ENCODE measurements at places on chromosomes 5 and 9.

- DNase-seq = no peak
Measured at GRCh38 chr5:3139499-3139931, 388.0 kb upstream of the IRX2 start.

DNA sequence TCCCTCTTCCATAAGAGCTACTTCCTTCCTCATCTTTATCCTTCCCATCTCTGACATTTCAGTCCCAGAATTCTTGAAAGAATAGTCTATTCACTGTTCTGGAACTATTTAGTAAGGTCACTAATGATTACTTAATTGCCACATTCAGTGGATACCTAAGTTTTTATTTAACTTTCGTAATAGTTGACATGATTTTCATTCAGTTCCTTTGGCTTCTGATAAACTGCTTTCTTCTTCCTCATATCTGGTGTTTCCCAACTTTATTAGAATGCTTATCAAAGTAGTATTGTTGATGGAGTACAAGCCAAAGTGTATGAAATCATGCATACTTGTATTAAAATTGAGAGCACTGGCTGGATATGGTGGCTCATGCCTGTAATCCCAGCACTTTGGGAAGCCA lies 10.8 kb downstream of the UBE2D2 start:
- no peak for DNase-seq

DNA sequence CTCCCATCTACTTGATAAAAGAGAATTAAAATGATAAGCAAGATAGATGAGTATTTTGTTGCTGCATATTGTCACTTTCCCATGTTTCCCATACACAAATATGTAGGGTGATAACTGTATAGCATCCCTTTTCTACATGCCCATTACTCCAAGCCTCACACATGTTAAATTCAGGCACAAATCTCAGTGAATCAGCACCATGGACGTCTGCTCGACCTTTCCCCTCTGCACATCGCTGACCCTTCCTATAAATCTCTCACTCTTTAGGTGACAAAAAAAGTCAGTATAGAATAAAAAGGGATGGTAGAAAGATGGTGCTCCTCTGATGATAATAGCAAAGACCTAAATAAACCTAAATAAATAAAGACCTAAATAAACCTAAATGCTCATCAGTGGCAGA lies 1097.7 kb upstream of the C9orf72 start:
- DNase-seq = no peak

- DNase-seq = peak; percentile 56
Measured at GRCh38 chr5:115329475-115329874, 33.0 kb upstream of the CCDC112 start.

- no peak for DNase-seq
Measured at GRCh38 chr9:2413160-2413805, 208.3 kb upstream of the VLDLR start.

GRCh38 chr9:109437286-109437685 lies 60.8 kb downstream of the PTPN3 start:
- DNase-seq = no peak

DNA sequence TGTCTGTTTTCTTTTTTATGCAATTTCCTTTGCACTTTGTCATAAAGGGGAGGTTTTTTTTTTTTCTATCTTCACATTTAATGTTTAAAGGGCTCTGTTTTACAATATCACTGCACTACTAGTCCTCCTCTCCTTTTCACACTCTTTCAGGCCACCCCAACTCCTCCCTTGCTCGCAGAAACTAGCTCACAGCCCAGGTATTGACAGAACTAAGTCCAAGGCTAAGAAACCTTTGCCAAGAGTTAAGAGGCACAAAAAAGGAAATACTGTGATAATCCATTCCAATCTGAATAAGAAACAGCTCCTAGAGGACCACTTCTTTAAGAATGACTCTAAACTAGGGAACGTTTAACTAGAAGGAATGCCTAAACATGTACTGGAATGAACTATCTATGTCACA lies 1.1 kb upstream of the FGF10 start:
- DNase-seq = no peak

- DNase-seq = no peak
Measured at GRCh38 chr9:3193791-3194190, 332.0 kb downstream of the RFX3 start.

GRCh38 chr5:40799258-40799657 lies 1.1 kb upstream of the PRKAA1 start:
- DNase-seq = no peak

DNA sequence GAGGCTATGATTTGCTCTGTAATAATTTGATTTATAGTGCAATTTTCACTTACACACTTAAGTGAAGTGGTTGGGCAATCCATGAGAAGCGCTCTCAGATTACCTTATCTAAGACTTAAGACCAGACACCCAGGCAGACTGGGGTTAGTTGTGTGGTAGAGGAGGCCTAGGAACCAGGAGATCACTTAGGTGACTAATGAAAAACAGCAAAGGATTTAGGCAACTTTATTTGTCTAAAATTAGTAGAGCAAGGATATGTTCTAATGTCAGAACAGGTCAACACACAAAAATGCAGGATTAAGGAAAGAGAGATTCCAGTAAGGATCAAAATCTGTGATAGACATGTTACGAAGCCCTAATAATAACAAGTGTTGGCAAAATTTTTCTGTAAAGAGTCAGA lies 913.8 kb downstream of the TLE1 start:
- no peak for DNase-seq

DNA sequence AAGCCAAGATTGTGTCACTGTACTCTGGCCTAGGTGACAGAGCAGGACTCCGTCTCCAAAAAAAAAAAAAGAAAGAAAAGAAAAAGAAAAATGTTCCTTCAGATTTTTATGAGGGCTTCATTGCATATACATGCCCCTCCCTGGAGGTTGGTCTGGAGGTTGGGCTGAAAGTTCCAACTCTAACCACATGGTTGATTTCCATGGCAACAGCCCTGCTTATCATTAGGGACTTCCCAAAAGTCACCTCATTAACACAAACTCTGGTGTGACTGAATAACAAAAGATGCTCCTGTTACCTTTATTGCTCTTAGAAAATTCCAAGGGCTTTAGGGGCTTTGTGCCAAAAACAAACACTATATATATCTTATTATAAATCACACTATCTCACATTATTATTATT lies 113.8 kb downstream of the TMC1 start:
- no peak for DNase-seq

- no peak for DNase-seq
Measured at GRCh38 chr9:29285818-29286217, 1712.5 kb upstream of the C9orf72 start.

DNA sequence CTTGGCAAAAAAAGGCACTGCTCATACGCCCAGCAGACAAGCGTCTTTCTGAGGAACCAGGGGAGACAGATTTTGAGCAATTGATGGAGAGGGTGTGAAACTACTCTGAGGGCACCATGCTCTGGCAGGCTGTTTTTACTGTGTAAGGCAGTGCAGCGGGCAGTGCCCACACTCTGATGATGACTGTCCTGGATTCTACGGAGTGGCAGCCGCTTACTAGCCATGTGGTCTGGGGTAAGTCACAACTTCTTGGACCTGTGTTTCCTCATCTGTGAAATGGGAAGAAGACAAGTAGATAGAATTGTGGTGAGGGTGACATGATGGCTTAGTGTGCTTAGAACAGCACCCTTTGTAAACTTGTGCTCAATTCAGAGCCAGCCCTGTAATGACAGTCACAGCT lies 38.8 kb downstream of the FABP6 start:
- DNase-seq = no peak

GRCh38 chr5:90477073-90477472 lies 2.4 kb downstream of the POLR3G start:
- no peak for DNase-seq

DNA sequence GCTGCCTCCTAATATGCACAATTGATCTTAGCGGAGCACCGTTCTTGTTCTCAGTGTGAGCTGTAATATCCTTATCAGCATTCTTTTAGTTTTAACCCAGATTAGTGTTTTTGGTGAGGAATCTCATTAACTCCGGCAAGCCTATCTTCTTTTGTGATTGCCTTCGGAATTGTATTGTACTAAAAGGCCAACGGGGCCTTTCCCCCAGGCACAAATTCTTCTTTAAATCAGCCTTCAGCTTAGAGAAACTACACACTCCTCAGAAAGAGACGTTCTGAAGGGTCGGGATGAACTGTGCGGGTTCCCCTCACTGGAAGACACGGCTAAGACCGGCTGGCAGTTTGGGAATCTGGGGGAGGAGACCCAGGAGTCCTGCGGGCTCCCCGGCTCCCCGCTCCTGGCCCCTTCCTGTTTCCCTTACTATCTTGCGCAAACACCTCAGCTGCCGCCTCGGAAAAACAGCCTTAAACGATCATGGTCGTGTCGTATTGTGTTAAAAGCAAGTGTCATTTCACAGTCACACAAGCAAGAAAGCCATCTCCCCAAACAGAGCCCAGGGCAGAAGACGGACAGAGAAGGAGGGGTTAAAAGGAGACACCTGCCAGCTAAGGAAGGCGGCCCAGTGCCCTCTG lies 353.1 kb upstream of the IRX2 start:
- no peak for DNase-seq

GRCh38 chr5:81081461-81081835 lies 121.3 kb downstream of the RASGRF2 start:
- DNase-seq = no peak

DNA sequence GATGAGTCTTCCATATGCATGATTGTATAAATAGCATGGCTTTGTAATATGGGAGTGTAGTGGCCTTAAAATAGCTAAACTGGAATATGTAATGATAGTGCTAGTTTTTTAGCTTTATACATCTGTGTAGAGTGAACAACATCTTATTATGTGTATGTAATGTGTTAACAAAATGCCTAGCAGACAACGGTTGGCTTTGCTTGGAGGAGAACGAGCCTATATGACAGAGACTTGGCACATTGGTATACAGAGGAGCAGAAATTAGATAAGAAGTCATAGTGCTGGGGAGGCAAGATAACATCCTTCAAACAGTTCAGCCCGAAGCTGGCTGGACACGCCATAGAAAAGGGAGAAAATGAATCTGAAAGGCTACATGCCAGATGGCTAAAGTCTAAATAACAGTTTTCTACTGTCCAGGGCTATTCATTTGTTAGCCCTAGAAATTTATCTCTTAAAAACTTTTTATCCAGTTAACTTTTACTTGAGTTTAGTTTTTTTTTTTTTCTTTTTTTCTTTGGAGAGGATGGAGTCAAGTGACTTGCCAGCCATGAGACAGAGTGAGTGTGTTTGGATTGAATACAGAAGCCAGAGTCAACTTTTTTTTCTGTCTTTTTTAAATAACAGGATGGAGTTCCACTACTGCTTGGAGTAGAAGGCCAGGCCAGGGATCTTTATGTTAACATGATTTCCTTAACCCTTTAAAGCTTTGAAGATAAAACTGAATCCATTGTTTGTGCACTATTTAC lies 214.4 kb upstream of the ACTBL2 start:
- no peak for DNase-seq

DNA sequence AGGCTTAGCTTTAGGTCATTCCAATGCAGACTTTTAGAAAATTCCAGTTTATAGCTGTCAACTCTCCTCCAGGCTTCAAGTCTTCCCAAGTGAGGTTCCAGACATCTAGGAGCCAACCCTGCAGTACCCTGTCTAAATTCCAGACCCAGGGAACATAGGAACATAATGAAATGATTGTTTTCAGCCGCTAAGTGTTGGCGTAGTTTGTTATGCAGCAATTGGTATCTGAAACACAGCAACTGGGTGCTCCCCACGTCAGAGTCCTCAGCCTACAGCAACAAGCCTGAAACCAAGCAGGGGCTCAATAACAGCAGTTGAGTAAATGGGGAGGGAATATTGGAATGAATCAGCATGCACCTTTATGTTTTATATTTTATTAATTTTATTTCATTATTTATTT lies 66.8 kb downstream of the BOD1 start:
- DNase-seq = no peak

GRCh38 chr5:29162297-29162696 lies 2031.2 kb upstream of the CDH6 start:
- DNase-seq = no peak

DNA sequence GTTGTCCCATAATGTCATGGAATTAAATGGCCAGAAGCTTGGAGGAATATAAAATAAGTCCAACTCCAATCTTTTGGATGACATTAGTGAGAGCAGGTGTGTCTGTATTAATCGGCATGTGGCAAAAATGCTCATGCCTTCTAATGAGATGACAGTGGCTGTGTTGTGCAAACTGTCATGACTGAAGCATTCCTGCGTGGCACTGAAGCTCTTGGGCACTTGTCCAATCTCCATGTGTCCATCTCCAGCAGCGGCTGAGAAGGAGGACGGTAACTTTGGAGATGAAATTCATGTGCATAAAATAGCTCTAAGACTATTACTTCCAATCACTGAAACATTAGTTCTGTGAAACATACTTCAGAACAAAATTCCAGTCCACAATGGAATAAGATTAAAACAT lies 697.5 kb upstream of the GRAMD2B start:
- no peak for DNase-seq

DNA sequence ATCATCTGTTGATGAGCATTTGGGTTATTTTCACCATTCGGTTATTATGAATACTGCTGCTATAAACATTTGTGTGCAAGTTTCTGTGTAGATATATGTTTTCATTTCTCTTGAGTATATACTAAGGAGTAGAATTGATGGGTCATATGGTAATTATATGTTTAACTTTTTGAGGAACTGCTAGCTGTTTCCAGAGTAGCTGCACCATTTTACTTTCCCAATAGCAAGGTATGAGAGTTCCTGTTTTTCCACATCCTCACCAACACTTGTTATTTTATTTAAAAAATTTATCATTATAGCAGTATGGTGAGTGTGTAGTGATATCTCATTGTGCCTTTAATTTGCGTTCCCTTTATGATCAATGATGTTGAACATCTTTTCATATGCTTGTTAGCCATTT lies 29.2 kb downstream of the CD14 start:
- no peak for DNase-seq

- peak; percentile 78 for DNase-seq
Measured at GRCh38 chr5:75053304-75054133, 1.2 kb upstream of the GCNT4 start.

DNA sequence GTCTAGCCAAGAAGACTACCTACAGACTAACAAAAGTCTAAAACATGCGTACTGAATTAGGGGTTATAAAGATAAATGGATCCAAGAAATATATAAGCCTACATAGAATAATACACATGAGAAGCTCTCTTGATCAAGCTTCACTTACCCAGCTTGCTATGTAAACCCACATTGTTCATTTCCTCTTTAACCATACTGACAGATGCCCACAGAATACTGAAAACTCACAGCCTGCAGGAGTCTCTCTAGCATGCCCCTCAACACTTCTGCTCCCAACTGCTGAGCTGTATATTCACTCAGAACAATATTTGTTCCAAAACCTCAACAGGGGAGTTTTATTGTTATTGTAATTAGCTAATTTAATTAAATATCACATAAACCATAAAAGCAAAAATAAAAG lies 52.4 kb downstream of the RFX3 start:
- DNase-seq = no peak

DNA sequence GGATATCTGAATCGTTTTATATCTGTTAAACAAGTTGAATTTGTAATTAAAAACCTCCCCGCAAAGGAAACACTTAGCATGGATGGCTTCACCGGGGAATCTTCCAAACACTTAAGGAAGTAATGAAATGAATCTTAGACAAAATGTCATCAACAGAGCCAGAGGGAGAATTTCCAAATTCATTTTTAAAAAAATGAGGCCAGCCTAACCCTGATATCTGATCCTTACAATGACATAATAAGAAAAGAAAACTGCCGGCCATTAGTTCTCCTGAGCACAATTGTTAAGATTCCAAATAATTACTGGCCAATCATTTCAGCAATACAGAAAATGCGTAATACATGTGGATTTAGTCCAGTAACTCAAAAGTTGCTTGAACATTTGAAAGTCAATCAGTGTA lies 6.1 kb upstream of the KIF12 start:
- no peak for DNase-seq

All from Peyer's patch (tissue), 4 donors.